NCI-H1417 (cell line): ENCODE measurements at places on chromosomes 4 and X.

DNA sequence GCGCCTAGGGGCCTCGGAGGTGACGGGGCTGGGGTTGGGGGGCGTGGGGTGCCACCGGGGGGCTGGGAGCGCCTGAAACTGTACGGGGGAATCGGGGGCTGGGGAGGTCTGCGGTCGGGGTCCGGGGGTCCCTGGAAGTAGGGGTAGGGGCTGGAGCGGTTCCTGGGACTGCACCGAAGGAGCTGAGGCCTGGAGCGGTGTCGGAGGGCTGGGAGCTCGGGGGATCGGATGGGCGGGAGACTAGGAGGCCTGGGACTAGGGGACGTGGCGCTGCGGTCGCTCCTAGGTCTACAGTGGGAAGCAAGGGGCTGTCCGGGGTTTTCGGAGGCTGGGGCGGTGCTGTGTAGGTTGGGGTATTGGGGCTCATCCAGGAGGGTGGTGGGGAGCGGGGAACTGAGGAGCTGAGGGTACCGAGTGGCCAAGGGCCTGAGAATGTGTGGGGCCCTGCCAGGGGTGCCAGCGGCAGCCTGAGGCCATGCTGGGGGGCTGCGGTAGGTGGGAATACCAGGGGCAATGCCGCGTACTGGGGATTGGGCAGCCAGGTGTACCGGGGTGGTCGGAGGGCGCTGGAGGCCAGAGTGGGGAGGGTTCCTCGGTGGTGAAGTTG is 562 bp downstream of the AKAP17A start:
- DNase-seq = no peak

DNA sequence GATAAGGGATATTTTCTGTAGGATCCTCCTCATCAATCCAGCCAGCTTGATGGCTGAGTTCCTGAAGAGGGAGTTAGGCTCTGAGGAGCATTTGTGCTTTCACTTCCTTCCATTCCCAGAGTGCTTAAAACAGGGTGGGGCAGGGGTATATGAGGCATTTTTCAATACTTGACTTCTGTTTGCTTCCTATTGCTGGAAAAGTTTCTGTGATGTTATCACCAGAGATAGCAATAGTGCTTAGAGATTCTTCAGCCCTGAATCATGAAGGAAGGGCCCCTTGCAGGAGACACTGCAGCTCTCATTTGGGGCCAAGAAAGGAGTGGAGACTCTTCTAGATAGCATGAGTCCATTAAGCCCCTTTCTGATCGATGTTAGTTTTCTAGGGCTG is 166.7 kb upstream of the RPS6KA3 start:
- no peak for DNase-seq

DNA sequence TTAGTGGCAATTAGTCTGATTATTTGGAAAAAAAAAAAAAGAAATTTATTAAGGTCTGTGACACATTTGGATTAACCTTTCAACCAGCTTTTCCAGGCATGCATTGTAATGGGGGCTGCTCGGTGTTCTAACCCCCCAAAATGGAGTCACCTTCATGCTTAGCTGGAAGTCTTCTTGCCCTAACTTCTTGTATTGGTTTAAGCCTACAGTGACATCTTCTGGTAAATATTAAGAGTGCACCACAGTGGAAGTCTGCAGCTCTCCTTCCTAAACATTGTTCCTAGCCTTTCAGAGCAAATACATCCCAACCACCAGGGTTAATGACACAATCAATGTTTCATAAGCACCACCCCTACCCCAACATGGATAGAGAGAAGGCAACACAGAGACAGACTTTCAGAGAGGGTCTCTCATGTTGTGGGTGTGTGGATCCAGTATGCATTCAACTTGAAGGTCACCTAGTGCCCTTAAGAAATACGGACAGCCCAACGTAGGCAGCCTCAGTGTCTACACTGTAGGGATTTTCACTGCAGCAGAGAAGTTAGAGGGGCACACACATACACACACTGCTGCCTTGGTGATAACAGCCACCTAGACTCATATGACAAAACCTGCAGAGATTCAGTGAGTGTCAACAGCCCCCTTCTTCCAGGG is 142.9 kb upstream of the MBNL3 start:
- no peak for DNase-seq

- DNase-seq = no peak
Observed at GRCh38 chr4:129110931-129111330, 15.0 kb downstream of the C4orf33 start.

GRCh38 chr4:72567821-72568675 is 973 bp downstream of the ADAMTS3 start:
- DNase-seq = peak; percentile 36

DNA sequence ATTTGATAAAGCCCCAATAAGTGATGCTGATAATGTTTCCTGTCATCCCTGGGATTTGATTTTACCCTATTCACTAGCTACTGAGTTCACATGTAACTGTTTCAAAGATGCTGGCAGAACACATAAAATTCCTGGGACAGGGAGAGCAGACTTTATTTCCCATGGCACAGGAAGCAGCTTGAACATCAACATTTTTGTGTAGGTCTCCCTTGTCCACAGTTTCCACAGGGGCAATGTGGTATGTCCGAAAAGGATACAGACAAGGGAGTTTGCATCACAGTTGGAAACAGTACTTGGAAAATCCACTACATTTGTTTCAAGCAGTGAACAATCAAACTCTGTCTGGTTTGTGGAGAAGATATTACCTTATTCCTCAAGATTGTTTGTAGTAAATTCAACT is 129.2 kb upstream of the KLHL4 start:
- DNase-seq = no peak

GRCh38 chrX:3713225-3713936 is at the start of gene PRKX:
Gene PRKX (minus strand): TSS chrX:3713649. CDS start chrX:3713253, 396 bp downstream.
- no peak for DNase-seq

- no peak for DNase-seq
Observed at GRCh38 chr4:20486433-20486832, 213.8 kb upstream of the PACRGL start.

- DNase-seq = no peak
Observed at GRCh38 chr4:68569466-68570121, 6.5 kb downstream of the UGT2B17 start.

DNA sequence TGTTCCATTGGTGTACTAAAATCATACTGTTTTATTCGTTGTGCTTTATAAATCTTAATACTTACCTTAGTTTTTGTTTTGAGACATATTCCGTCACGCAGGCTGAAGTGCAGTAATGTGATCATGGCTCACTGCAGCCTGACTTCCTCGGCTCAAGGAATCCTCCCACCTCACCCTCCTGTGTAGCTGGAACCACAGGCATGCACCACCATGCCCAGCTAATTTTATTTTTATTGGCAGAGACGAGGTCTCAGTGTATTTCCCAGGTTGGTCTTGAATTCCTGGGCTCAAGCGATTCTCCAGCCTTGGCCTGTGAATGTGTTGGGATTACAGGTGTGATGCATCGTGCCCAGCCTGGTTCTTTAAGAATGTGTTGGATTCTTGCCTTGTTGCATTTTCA is 24.4 kb upstream of the DCK start:
- DNase-seq = no peak

GRCh38 chr4:172305698-172306097 is 492.5 kb downstream of the GALNTL6 start:
- no peak for DNase-seq

DNA sequence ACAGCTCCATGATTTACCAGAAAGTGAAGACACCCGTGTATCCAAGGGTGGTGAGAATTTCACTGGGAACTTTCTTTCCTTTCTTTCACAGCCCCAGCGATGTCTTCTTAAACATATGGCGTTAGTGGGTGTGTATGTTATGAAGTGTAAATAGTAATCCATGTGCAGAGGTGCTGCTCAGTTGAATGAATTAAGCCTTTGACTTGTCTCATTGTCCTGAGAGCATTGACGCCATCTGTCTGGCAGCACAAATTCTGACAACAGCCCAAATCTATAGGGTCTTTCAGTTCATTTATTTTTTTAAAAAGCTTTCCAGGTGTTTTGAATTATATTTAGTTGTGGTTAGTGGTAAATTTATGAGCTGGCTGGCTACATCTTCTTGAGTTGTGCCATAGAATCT is 69.4 kb downstream of the CLCN5 start:
- DNase-seq = no peak

DNA sequence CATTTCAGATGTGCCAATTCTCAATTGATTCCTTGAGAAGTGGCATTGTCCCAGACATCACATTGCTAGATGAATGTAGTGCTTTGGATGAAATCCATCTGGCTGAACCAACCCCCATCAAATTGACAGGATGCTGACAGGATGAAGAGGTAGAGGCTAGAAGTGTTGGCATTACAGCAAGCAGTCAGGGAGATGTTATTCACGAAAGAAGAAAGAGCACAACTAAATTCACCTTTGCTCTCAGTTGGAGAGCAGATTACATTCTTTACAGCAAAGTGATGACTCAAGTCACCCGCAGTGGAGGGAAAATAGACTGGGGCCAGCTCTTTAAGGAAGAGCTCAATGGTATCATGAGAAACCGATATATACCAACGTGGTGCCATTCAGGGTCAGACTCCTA is 259.6 kb downstream of the C4orf33 start:
- DNase-seq = no peak

- no peak for DNase-seq
Observed at GRCh38 chr4:89069481-89069880, 12.5 kb upstream of the FAM13A start.

- DNase-seq = no peak
Observed at GRCh38 chr4:152807294-152807829, 27.6 kb downstream of the ARFIP1 start.

DNA sequence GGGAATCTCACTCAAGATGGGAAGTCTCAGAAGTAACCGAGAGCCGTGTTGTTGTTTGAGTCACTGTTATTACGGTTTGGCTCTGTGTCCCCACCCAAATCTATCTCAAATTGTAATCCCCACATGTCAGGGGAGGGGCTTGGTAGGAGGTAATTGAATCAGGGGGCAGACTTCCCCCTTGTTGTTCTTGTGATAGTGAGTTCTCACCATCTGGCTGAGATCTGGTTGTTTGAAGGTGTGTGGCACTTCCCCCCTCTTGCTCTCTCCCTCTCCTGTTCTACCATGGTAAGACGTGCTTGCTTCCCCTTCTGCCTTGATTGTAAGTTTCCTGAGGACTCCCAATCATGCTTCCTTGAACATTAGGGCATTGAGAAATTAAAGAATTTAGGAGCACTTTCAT is 37.0 kb downstream of the HAND2 start:
- DNase-seq = no peak

DNA sequence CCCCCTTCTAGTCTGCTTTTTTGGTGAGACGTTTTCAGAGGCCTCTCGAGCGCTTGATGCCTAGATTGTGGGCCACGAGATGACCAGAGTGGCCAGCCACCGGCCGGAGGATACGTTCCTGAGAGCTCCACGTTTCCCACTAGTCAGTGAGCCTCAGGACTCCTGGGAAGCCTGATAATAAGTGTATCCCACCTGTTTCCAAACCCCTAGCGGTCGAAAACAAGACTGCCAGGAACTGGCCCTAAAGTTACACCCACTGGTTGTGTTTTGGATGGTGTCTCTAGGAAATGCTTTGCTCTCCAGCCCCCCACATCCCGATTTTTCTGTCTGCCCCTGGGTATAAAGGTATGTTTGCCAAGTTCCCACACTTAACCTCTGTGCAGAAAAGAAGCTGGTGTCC is 4.6 kb upstream of the RS1 start:
- no peak for DNase-seq

DNA sequence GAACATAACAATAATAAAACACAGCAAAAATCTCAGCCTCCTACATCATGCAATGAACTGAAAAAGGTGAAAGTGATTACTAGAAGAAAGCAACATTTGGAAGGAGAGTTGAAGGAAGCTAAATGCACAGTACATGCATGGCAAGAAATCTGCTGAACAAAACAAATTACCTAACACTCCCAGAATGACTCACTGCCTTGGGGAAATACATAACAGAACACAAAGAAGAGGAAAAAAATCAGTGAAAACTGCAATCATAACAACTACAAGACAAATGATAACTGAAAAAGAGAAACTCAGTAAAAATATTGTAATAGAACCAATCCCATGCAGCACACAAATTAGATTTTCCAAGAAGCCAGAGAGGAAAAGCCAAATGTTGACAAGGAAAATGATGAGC is 1513.2 kb downstream of the ARAP2 start:
- DNase-seq = no peak

- DNase-seq = no peak
Observed at GRCh38 chrX:129653181-129653970, 1.4 kb downstream of the APLN start.

DNA sequence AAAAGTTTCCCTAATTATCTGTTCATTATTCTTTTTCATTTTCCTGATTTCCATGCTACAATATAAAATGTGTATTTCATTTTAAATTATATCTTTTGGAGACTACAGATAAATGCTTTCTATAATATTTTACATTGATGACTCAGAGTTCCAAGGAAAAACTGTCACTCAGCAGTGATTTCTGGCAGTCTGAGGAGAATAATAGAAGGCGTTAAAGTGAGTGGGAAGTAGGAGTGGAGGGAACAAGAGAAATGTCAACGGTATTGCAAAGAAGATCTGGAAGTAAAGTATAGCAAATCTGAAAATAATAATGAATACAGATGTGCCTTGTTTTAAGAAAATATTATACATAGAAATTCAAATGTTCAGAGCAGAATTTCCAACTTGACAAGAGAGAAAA is 293.6 kb upstream of the PITX2 start:
- peak; percentile 53 for DNase-seq

- DNase-seq = peak; percentile 89
Observed at GRCh38 chr4:82780752-82781231, 17.8 kb downstream of the SCD5 start.

GRCh38 chr4:177321647-177322046 is 12.0 kb downstream of the NEIL3 start:
- DNase-seq = no peak

- DNase-seq = no peak
Observed at GRCh38 chr4:156954587-156954986, 17.0 kb downstream of the PDGFC start.

DNA sequence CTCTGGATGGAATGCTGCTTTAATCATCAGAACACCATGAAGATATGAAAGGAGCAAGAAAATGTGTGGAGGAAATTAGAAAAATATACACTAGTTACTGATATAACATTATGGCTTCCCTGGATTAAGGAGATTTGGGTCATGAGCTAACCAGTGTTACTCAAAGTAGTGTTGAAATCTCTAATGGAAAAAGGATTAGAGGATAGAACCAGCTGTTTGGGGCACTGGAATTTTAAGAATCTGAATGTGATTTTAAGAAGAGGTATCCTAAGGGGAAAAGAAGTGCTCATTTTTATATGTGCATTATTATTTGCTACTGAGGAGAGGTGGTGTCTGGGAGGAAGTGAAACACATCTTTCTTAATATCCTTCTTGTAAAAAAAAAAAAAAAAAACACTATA is 164.1 kb upstream of the PPARGC1A start:
- DNase-seq = no peak

- DNase-seq = no peak
Observed at GRCh38 chr4:27020203-27020602, 159.6 kb downstream of the STIM2 start.
